ENCODE measurements at places on chromosomes 16 and 17. TPM values are rescaled to one million over a fixed set of nuclear protein-coding genes. Genes with fewer than 3 reads are reported as not detected.

- H3K27ac ChIP-seq, result no peak overlapping the region
- peak; percentile 62 for DNase-seq
- H3K36me3 ChIP-seq, result no peaks in the 10 kb centered on the region
- no peaks in the 10 kb centered on the region for H3K27me3 ChIP-seq
- peaks cover 24% of the 10 kb centered on the region for H3K4me1 ChIP-seq
Measured at GRCh38 chr16:11914210-11915113, 1.3 kb downstream of the GSPT1 start.

Gene KRT17
- not detected for total RNA-seq

- no peak for DNase-seq
- H3K4me1 ChIP-seq, result no peaks in the 10 kb centered on the region
- H3K4me3 ChIP-seq, result no peak overlapping the region
- H3K27me3 ChIP-seq, result no peaks in the 10 kb centered on the region
Measured at GRCh38 chr17:67431249-67432015, 54.4 kb downstream of the PITPNC1 start.

DNA sequence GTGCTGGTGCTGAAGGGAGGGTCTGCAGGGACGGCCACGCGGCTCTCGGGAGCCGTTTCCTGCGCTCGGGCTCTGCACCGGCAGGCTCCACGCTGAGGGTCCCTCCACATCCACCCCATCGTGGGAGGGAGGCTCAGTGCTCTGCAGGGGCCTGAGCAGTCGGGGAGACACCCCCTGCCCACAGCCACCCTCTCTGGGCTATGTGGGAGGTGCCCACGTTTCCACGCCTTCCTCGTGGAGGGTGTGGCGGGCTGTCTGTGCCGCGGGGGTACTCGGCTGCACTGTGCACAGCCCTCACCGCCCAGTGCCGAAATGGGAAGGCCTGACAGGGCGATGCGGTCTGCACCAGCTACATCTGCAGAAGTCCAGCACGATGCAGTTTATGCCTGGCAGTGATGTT is 25.5 kb upstream of the ZNF750 start:
- no peaks in the 10 kb centered on the region for H3K27me3 ChIP-seq
- H3K4me1 ChIP-seq, result peaks cover 28% of the 10 kb centered on the region
- DNase-seq, result no peak
- no peaks in the 10 kb centered on the region for H3K36me3 ChIP-seq
- H3K4me3 ChIP-seq, result no peak overlapping the region
- H3K27ac ChIP-seq, result no peak overlapping the region

Gene IRF8
- 1.2 TPM for total RNA-seq

Gene PTGES3L
- total RNA-seq, result 7.7 TPM

Gene TNS4
- not detected for total RNA-seq

All from neural progenitor cell (in vitro differentiated cells).